GF-D8 (cell line): ENCODE measurements at places on chromosomes 2 and 18.

DNA sequence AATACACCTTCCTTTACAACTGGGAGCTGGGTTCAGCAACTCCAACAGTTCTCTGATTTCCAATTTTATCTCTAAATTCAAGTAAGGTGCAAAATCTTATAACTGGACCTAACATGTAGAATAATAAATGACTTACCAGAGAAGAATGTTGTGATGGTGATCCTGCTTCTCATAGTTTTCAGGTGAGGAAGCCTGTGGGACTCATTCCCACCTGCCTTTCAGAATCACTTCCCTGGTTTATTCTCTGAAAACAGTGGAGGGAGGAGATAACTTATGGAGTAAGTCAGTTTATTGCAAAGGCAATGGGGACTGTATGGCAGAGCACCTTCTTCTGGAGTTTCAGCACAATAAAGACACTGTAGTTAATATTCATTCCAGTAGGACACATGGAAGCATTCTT lies 1188.2 kb upstream of the FAM98A start:
- no peak for DNase-seq

- no peak for DNase-seq
Measured at GRCh38 chr2:111099402-111099801, 21.3 kb upstream of the BCL2L11 start.

- DNase-seq: peak; percentile 82
Measured at GRCh38 chr18:9095297-9096006, 7.0 kb upstream of the NDUFV2 start.

DNA sequence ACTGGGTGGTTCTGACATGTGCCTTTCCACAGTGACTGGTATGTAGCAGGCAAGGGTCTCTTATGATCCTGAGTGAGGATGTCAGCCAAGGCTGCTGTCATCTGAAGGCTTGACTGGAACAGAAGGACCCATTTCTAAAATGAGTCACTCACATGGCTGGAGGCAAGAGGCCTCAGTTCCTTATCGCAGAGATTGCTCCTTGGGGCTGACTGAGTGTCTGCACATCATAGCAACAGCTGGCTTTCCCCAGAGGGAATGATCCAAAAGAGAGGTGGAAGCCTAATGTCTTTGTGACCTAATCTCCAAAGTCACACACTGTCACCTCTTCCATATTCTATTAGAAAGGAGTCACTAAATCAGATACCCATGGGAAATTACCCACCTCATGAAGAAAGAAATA lies 114.0 kb downstream of the NEDD4L start:
- DNase-seq: no peak

DNA sequence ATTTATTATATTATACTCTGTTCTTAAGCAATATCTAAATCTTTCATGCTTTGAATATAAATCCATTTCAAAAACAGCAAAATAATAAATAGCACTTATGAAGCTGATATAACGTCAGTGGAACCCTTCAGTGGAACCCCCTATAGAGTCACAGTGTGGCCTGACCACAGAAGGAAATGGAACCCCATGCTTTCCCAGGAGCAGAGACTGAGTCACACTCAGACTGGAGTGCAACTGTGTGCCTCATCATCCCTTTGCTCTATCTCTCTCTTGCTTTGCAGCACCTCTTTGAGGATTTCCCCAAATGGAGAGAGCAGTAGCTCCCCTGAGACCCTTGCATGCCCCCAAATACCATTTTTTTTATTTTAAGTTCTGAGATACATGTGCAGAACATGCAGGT lies 13.1 kb downstream of the NXPH2 start:
- DNase-seq: no peak

GRCh38 chr2:32386739-32387138 lies 29.9 kb downstream of the BIRC6 start:
- DNase-seq: no peak

DNA sequence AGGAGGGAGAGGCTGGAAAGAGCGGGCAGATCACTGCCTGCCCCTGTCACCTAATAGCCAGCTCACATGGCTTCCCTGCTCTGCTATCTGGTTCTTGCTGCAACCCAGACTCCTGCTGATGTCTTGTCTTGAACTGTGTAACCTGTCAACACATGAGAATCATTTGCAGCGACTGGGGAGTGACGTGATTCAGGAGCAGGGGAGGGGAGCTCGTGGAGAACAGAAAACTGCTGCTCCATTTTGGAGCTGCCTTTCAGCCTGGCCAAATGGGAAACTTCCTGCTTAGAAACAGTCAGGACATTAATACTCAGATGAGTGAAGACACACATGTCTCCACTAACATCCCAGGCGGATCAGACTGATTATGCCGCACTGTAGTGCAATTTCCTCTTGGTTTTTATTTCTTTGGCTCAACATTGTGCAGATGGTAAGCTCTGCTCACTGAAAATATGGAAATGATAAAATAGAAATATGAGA lies 38.1 kb downstream of the RPL37A start:
- no peak for DNase-seq

- DNase-seq: no peak
Measured at GRCh38 chr2:146246736-146247523, 1597.9 kb upstream of the ACVR2A start.

GRCh38 chr2:133486771-133487191 lies 81.5 kb downstream of the NCKAP5 start:
- no peak for DNase-seq

DNA sequence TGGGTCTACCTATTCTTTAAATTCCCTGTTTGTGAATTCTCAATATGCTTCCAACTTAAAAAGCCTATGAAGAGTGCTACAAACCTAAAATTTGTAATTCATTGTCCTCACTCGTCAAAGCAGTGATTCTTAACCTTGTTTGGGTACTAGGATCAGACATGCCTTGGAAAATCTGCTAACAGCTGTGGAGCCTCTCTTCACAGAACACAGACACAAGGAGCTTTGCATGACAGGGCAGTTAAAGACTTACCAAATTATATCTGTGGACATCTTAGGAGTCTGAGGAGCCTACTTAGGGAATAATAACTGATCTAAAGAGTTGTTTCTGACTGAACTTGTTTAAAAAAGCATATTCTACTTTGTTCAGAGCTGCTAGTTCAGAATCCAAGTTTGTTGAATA lies 38.1 kb downstream of the TMEM87B start:
- no peak for DNase-seq

- no peak for DNase-seq
Measured at GRCh38 chr2:155404433-155405002, 706.0 kb downstream of the KCNJ3 start.

GRCh38 chr2:238203094-238203972 lies at the start of gene ILKAP:
TSS of gene ILKAP (minus strand) at chr2:238203695. CDS start at chr2:238203553, 142 bp downstream.
- DNase-seq: peak; percentile 43

DNA sequence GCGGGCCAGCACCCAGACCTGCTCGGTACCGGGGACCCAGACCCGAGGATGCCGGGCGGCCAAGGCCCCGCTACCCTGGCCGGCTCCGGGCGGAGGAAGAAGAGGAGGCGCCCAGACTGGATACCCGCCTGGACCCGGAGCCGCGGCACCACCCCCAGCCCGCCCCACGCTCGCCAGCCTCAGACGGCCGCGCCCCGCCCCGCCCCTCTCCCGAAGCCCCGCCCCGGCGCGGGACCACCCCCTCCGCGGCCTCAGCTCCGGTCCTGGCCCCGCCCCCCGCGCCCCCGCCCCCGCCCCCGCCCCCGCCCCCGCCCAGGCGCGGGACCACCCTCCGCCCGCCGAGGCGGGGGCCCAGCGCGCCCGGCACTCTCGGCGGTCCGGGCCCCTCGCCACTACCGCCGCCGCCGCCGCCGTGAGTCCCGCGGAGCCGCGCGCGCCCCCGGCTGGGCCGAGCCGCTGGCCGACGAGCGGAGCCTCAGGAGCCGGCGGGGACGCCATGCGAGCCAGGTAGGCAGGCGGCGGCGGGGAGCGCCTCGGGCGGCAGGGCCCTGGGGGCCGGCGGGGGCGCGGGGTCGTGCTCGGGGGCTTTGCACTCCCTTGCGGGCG lies at the start of gene SH3BP4:
Gene SH3BP4 (plus strand): TSS at position 354 of the 606 bp plus-strand sequence. CDS start 82,986 bp downstream, outside the sequence.
- no peak for DNase-seq

DNA sequence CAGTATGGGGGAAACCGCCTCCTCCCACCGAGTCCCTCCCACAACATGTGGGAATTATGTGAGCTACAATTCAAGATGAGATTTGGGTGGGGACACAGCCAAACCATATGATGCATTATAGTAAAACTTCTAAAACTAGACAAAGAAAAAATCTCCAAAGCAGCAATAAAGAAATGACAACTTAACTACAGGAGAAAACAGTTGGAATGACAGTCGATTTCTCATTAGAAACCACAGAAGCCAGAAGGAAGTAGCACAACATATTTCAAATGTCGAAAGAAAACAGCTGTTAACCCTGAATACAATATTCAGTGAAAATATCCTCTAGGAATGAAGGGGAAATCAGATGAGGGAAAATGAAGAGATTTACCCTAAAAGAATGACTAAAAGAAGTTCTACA lies 53.5 kb upstream of the TCF4 start:
- no peak for DNase-seq

- DNase-seq: no peak
Measured at GRCh38 chr2:20600756-20601325, 50.1 kb downstream of the HS1BP3 start.

GRCh38 chr2:138390316-138390945 lies 111.1 kb upstream of the SPOPL start:
- DNase-seq: no peak

- no peak for DNase-seq
Measured at GRCh38 chr18:80179857-80180558, 67.3 kb downstream of the PARD6G start.

DNA sequence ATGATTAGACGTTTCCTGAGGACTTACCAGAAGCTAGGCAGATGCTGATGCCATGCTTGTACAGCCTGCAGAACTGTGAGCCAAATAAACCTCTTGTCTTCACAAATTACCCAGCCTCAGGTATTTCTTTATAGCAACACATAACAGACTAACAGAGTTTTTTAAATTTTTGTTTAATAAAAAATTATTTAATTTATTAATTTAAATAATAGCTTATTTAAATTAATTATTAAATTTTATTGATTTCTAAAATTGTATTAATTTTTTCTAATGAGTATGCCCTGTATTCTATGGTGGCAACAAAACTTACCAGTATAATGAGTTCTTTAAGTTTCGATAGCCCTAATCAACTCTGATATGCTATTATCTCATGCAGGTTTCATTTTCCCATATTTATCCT lies 259.8 kb downstream of the IKZF2 start:
- DNase-seq: no peak

DNA sequence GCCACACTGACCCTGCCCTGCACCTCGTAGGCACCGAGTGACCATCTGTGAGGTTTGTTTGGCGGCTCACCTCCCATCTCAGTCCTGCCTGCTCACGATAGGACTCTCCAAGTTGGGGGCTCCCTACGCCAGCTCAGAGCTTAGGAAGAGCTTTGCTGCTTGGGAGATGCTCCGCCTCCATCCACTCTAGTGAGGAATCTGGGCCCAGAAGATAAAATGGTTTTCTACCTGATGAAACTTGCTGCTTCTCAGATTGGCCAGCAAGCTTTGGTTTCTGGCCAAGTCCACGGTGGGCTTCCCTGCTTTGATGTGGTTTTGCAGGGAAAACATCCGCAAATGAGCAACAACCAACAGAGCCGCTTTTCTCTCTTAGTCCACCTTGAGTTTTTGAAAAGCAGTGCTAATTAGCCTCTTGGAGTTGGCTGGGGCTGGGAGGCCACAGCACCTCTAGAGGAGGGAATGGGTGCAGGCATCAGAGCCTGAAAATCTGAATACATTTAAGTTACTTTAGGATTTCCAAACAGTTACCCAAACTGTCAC lies 42.2 kb downstream of the THNSL2 start:
- DNase-seq: no peak

GRCh38 chr2:171406044-171406443 lies 27.7 kb downstream of the METTL8 start:
- DNase-seq: no peak

DNA sequence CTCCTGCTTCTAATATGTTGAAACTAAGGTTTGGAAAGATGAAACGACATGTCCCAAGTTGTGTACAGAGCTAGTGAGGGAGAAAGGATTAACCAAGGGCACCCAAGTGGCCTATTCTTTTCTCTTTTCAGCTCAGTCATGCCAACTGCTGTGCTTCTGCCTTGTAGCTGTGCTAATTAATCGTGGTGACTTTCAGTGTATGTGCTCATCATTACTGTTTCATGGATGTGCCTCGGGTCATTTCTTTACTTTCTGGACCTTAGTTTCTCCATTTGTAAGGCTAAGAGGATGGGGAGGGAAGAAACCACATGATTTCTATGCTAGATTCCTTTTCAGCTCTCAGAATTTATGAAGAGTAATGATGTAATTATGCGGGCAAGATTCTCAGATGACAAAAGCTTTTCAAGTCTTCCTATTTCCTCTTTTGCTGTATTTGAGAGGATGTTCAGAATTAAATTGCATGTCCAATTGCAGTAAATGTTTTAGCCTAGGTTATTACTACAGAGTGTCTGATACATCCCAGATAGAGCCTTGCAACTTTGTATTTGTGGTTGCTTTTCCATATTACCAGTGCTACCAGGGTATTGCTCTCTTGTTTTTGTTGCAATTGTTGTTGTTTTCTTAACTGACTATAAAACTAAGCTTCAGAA lies 621.2 kb downstream of the CNTNAP5 start:
- DNase-seq: no peak

GRCh38 chr2:176653479-176654443 lies 384.5 kb downstream of the MTX2 start:
- no peak for DNase-seq

DNA sequence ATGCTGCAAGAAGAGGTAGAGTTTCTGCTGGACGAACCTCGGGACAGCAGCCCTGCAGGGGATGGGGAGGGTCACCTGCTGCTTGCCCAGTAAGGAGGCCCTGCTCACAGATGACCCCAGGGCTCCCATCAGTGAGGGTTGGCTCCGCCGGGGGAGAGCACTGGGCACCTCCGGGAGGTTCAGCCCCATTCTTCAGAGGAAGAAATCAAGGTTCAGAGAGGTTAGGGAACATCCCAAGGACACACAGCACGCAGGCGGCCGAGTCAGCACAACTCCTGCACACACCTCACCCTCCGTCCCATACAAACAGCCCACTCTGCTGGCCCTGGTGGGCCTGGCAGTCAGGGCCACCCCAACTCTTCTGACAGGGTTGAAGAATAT lies 11.7 kb upstream of the CCDC74B start:
- no peak for DNase-seq

GRCh38 chr2:204251158-204251997 lies 293.9 kb upstream of the PARD3B start:
- no peak for DNase-seq

GRCh38 chr2:41910126-41910525 lies 137.7 kb upstream of the PKDCC start:
- DNase-seq: no peak

DNA sequence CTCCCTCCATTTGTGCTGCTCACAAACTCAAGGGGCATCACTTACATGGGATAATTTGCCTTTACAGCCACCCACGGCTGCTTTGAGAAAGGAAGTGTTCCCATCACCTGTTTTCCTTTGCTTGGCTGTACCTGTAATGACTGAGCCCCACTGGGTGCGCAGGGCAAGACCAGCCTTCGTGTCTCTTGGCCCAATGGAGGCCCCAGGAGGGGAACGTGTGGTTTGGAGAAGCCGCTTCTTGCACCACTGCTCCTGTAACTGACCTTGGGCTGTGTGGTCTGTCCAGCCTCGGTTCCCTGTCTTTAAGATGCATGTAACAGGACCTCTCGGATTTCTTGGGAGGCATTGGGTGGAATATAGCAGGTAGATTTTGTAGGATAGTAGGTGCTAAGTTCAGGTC lies 41.1 kb downstream of the LDLRAD4 start:
- no peak for DNase-seq
